ENCODE measurements at places on chromosomes 1 and 21.

DNA sequence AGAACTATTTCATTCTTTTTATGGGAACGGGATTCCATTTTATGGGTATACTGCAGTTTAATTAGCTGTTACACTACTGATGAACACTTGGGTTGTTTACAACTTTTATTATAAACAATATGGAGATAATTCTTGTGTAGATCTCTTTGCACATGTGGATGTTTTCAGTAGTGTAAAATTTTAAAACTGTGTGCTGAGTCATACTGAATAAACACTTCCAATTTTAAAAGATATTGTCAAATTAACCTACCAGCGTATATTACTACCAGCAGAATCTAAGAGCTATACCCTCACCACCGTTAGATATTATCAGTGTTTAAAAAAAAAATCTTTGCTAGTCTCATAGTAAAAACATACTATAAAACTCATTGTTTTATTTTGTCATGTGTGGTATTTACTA, 106.1 kb downstream of the CC2D1B start:
- no peak for DNase-seq

GRCh38 chr1:31505911-31506497, 70.3 kb upstream of the TINAGL1 start:
- DNase-seq = no peak

DNA sequence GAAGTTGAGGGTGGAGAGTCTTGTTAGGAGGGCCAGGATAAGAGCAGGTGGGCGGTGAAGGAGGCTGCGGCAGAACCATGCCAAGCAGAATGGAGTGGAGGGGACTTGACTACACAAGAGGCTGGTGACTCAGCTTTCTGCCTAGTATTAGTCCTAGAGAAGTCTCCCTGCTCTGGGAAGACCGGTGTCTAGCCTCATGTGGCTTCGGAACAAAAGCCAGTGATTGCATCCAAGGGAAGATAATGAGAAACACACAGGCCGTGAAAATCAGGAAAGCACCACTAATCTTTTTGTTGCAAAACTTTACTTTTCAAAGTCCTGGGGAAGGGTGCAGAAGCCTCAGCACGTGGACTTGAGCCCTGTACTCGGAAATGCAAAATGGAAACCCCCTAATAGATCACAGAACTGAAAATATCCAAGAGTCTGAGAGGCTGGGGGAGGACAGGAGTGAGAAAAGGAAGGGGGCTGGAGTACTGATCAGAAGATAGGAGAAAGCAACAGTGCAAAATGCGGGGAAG, 31.4 kb downstream of the DDR2 start:
- DNase-seq = no peak

GRCh38 chr1:10470043-10470442, 2.3 kb downstream of the DFFA start:
- no peak for DNase-seq

DNA sequence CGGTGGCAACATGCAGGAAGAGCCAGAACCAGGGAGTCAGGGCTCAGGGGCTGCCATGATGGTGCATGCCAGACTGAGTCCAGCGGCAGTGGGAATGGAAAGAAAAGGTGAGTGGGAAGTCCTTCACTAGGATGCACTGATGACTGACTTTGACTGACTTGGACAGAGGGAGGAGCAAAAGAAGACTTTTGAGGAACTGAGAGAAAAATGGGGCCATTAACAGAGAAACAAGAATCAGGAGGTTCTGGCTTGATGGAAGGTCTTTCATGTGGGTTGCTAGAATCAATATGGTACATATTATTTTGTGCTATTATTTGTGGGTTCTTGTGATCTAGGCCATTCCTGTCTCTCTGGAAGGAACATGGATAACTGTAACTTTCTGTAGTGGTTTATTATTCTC, 454.6 kb upstream of the PROX1 start:
- DNase-seq = no peak

DNA sequence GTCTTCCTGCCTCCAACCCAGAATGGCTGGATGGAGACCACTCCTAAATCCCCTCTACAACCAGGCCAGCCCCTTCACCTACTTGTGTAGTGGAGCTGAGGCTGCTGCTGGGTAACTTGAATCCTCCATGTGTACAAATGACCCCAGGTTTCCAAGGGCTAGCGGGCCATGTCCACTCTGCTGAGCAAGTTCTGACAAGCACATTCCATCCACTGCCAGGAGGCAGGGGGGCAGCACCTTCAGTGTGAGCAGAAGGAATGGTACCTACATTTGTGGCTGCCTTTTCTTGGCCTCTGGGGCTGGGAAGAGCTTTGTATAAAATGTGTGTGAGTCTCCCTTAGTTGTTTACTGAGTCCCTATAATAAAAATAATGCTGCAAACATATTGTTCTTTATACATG, 14.5 kb downstream of the KIAA0040 start:
- no peak for DNase-seq

DNA sequence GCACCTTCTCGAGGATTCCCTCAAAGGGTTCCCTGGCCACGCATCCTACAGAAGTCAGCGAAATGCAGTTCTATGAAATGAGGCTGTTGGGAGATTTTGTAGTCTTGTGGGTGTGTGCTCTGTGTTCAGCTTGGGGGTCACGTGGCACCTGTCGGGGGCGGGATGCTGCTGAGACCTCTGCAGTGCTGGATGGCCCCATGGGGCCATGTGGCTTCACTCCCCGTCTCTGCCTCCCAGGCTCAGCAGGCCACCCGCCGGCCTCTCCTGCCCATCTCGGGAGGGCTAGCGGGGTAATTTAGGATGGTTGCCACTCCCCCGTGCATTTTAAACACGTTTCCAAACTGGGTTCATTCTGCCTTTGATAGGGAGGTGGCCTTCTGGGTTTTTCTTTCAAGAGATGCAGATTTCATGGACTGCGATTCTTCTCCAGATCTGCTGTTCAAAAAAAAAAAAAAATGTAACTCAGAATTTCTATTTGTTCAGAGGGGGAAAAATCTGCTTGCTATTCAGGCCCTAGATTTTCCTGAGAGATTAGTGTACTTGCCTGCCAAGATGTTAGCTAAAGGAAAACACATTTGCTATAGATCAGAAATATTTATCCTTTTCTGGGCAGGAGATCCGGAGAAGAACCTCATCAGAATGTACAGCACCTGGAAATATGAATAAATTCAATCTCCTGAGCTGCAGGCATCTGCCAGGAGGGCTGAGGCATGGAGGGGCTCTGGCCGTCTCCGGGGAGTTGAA, 277.2 kb upstream of the VAMP3 start:
- DNase-seq = no peak

DNA sequence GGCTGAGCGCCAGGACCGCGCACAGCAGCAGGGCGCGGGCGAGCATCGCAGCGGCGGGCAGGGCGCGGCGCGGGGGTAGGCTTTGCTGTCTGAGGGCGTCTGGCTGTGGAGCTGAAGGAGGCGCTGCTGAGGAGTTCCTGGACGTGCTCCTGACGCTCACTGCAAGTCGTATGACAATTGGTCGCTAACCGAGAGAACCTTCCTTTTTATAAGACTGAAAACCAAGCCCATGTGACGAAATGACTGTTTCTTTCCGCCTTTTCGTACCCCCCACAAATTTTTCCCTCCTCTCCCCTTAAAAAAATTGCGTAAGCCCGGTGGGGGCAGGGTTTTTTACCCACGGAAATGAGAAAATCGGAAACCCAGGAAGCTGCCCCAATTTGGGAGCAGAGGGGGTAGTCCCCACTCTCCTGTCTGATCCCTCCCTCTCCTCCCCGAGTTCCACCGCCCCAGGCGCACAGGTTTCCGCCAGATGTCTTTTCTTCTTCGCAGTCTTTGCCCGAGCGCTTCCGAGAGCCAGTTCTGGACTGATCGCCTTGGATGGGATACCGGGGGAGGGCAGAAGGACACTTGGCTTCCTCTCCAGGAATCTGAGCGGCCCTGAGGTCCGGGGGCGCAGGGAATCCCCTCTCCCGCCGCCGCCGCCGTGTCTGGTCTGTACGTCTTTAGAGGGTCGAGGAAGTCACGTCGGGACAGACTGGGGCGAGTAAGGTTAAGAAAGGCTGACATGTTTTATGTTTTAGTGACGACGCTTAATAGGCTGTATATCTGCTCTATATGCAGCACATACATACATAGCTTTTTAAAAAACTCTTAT, at the start of gene PTGS2:
PTGS2 (minus strand) TSS at position 179 of the 817 bp plus-strand sequence; CDS start at position 46, 133 bp downstream.
- DNase-seq = no peak

- DNase-seq = no peak
Measured at GRCh38 chr21:14613486-14614224, 67.5 kb upstream of the SAMSN1 start.

DNA sequence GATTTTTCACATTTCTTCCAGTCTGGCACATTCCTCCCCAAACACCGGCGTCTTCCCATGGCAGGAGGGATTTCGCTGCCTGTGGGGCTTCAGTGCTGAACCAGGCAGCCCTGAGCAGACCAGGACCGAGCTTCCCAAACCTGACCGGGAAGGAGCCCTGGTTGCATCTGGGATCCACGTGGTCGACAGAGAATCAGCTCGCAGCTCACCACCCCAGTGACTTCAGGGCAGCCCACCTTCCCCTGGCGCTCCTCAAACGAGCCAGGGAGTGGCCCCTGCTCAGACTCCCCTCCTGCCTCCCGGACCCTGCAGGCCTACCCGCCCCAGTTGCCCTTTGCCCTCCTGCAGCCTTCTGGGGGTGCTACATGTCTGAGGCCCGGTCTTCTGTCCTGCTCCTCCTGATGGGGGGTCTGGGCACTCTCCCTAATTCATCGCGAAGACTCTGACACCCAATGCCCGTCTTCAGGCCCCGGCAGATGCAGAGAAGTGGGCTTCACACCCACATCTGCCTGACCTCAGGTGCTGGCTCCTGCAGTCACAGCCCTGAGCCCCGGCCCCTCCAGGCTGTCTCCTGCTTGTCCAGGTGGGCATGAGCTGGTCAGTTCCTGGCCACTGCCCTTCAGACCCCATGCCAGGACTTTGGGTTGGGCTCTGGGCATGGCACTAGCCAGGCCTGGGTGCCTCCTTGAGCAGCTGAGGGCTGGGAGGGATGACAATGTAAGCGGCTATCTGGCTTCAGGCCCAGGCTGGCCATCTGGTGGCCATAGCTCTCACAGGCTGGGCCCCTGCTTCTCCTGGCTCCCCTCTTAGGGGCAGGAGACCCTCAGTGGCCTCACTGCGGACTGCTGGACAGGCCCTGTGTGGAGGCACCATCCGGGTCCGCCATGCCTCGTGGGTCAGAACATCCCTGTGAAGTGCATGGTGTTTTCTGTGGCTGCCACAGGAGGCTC, 26.1 kb upstream of the PRSS38 start:
- DNase-seq = no peak

DNA sequence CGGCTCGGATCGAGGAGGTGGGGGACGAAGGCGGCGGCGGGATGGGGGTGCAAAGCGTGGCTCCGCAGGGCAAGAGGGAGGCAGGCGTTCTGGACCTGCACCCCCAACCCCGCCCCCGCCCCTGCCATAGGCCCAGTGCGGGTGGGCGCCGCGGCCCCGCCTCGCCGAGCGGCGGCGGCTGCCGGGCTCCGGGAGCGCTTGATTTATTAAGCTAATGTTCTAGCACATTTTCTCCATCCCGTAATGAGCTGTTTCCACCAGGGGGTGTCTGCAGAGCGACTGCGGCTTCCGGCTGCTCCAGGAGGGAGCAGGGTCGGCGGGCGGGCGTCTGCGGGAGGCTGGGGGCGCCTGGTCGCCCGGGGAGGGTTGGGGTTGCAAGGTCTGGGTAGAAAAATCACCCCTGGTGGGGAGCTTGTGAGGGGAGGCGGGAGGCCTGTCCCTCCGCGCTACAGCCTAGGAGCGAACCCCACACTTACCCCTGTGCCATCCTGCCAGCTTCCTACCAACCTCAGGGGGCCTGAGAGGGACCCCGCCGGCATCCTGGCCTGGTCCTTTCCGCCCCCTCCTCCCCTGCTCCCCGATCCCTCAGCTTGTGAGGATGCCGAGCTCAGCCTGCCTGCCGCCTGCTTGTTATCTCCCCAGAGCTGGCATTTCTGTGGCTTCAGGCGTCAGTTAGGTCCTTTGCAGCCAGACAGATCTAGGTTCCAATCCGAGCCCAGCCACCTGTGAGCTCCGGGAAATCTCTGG, 48.5 kb upstream of the ACOT11 start:
- no peak for DNase-seq

- no peak for DNase-seq
Measured at GRCh38 chr1:17011092-17011438, 663 bp downstream of the ATP13A2 start.

DNA sequence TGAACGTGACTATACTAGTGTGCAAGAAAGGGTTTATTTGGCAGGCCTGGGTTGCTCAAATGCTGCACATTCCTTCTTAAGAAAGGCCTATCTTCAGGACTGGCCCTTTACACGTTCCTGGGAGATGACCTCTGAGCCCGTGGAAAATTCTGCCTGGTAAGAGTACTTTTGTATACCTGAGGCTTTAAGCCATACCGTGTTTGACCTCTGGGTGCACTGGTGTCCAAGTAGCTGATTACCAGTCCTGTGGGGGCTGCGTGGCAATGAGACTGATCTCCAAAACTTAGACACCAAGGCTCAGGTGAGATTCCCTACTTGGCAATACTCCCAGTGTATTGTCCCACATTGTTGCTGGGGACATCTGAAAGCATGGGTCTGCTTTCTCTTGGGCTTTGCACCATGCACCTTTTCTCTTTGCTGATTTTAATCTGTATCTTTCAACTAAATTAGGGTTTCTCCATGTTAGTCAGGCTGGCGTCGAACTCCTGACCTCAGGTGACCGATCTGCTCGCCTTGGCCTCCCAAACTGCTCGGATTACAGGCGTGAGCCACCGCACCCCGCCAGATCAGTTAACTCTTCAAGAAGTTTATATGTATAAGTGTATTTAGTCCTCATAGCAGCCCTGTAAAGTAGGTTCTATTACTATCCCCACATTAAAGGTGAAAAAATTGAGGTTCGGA, 44.5 kb downstream of the TRIM33 start:
- DNase-seq = no peak

DNA sequence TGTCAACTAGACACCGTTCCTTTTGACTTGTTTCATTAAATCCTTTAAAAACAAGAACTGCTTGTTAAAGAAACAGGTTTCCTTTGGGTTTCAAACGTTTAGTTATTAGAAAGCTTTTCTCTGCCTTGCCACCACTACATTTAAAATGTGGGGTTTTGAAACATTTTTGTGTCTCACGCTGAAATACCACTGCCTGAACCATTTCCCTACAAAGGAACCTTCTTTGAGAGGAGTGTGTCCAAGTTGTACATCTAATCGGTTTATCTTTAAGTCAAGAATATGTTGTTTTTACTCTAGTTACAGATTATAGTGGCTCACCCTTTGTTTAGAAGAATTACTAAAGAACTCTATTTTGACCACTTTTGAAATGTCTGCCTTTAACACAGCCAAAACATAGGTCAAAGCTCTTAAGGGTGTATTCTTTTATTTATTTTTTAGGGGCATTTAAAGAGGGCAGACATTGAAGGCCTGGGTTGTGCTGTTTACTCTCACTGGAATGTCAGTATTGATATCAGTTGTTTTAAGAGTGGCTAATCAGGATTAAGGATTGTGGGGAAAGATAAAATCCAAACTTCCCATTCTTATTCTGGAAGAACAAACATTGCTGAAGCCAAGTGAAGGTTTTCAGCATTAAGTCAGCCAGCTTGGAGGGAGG, 143.4 kb downstream of the GALNT2 start:
- DNase-seq = no peak

DNA sequence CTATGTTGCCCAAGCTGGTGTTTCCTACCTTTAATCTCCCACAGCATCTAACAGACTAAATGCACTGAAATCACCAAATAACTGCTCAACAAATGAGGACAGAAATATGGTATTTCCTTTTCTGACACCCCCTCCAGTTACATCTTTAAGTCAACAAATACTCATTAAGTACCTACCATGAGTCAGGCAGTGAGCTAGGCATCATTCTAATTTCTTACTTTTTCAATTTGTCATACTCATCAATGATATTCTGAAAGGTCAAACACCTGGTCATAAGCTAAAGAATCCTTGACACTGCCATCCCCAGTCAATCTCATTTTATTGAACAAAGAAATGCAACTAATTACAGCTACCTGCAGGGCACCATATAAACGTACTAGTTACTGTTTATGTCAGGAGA, 36.6 kb downstream of the LUZP1 start:
- DNase-seq = no peak
